ENCODE measurements at places on chromosomes 1 and 21. TPM values are rescaled to one million over a fixed set of nuclear protein-coding genes. Genes with fewer than 3 reads are reported as not detected.

DNA sequence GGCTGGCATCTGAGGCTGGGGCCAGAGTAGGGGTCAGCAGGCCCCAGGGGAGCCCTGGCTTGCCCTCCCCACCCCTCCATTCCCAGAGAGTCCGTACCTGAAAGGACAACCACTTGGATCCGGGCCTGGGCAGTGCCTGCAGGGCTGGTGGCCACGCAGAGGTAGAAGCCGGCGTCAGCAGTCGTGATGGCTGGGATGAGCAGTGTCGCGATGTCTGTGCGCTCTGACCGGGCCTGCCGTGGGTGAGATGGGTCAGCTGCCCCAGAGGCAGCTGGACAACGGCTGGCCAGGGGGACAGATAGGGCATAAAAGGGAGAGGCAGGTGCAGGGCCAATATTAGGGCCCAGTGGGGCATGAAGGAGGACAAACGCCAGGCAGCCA is 42.7 kb downstream of the LDLRAD2 start:
- no peak for DNase-seq

GRCh38 chr21:34270411-34270810 is 93.4 kb upstream of the KCNE2 start:
- no peak for DNase-seq

GRCh38 chr1:111466480-111466879 is 7.3 kb upstream of the C1orf162 start:
- DNase-seq: no peak

GRCh38 chr1:111818081-111818480 is 62.4 kb downstream of the DDX20 start:
- DNase-seq: no peak

RGS4 gene
- 24.1 TPM for total RNA-seq

TPM3 gene
- 606 TPM for total RNA-seq

GRCh38 chr1:29920784-29921183 is 684.5 kb downstream of the PTPRU start:
- no peak for DNase-seq

- DNase-seq: no peak
Observed at GRCh38 chr1:177772386-177772960, 197.4 kb downstream of the SEC16B start.

PIK3R3 gene
- total RNA-seq: 10.5 TPM

DNA sequence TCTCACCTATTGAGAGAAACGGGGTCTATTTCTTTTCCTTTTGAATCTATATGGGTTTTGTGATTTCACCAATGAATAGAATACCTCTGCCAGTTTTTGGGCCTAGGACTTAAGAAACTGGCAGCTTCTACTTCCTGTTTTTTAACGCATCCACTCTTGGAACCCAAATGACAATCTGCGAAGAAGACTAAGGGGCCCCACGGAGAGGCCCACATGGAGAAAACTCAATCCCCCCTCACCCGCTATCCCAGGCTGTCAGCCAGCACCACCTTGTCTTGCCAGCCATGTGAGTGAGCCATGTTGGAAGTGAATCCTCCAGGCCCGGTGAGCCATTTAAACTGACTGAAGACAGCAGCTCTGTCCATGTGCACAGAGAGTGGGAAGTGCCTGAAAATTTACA is 3.6 kb upstream of the HENMT1 start:
- no peak for DNase-seq

GRCh38 chr1:234535763-234536515 is 57.0 kb upstream of the TARBP1 start:
- no peak for DNase-seq
